ENCODE measurements at places on chromosomes 5 and 9.

- DNase-seq, result no peak
Measured at GRCh38 chr9:136640171-136641111, 22.3 kb upstream of the EGFL7 start.

GRCh38 chr9:84620338-84620737 is 49.2 kb upstream of the NTRK2 start:
- no peak for DNase-seq

DNA sequence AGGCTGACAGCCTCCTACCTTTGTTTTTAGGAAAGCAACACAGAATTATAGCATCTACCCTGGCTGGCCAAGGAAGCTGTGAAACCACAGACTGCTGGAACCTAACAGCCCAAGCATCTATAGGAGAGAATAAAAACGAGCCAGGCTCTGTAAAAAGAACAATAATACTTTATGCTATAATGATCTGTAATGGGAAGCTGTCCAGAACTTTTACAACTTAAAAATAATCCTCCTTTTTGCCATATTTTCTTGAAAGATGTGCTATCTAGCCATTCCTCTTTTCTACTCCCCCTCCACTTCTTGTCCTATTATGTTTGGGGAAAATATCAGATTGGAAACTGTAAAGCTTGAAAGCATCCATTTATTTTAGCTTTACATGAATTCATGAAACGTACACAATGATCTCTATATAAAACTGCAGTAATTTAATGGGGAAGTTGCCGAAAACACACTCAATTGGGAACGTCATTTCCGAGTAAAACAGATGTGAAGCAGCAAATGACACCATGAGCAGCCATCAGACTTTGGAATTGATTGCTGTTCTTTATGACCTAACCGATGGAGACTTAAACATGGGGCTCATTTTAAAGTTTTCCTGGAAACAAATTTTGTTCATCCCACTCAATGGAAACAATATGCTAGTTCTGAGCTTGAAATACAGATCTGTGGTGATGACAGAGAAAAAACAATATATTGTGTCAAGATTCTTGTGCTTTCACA is 450.3 kb upstream of the CLINT1 start:
- DNase-seq, result no peak

- no peak for DNase-seq
Measured at GRCh38 chr5:145780982-145781381, 54.2 kb downstream of the PRELID2 start.

DNA sequence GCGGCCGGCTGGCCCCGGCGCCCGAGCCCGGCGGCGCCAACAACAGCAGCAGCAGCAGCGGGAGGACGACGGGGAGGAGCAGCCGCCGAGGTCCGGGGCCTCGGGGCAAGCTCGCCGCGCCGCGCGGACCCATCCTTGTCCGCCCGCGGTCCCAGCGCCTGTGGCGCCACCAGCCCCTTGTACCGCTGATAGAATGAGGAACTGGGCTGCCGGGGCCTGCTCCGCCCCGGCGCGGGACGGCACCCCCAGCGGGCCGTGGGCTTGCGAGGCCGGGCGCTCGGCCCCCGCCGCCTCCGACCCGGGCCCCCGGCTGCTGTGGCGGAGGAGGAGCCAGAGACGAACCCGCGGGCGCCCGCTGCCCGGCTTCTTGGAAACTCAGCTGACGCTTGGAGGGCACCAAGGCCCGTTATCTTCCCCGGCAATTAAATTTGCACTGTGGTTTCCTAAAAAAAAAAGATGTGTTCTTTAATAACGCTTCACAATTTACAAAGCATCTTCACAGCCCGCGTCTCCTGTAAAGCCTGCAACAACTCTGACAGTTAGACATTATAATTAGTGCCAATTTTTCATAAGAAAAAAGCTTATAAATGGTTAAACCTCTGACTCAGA is at the start of gene ARSB:
Gene ARSB, minus strand, starts transcription at position 195 of the 609 bp plus-strand sequence. Its CDS starts 62 bp downstream, at position 133.
- DNase-seq, result no peak

GRCh38 chr5:1737790-1738405 is 61.7 kb downstream of the MRPL36 start:
- peak; percentile 20 for DNase-seq

GRCh38 chr9:136031741-136032730 is 63.1 kb downstream of the NACC2 start:
- no peak for DNase-seq

GRCh38 chr5:76723266-76723665 is 7.3 kb downstream of the F2R start:
- no peak for DNase-seq

DNA sequence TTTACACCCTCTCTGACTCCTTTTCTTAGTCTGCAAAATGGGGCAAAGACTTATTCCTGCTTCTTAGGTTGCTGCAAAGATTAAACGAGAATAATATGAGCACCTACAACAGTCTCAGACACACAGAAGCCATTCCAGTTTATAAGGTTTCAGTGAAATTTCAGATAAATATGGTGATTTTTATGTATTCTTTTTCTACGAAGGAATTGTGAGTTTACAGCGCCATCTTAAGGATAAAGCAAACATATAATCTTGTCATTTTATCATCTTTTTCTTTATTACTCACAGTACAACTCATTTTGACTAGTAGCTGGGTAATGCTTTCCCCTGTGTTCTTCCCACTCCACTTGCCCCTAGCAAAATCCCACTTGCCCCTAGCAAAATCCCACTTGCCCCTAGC is 29.2 kb upstream of the SMC5 start:
- peak; percentile 19 for DNase-seq

- peak; percentile 91 for DNase-seq
Measured at GRCh38 chr5:122129306-122129705, at the start of gene ZNF474. Gene ZNF474 (plus strand): TSS chr5:122129546. CDS start chr5:122151991, 22,445 bp downstream.

GRCh38 chr9:37343724-37344123 is 78.8 kb upstream of the GRHPR start:
- no peak for DNase-seq

DNA sequence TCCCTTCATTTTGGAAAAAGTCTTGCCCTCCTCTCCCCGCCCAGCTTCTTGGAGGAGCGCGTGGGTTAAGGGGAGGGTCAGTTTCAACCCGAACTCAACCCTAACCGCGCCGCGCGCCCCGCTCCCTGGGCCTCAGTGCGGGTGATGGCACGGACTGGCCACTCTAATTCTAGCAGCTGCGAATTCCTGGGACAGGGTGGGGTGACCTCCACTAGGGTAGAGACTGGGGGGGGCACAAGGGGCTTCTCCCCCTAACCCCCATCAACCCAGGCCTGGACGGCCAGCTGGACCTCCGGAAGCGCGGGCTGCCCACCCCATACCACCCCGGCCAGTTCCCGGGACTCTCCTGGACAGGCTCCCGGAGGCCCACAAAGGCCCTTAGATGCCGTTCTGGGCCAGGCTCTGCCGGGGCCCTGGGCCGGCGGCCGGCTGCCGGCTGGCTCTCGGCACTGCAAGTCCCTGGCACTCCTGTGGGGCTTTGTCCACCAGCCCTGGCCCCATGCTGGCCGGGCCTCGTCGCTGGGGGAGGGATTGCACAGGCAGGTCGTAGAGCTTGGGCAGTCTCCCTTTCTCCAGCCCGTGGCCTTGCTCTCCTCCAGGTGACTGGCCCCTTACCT is 7.2 kb upstream of the PSD2 start:
- no peak for DNase-seq

- DNase-seq, result no peak
Measured at GRCh38 chr5:16757989-16758501, 141.2 kb upstream of the RETREG1 start.

DNA sequence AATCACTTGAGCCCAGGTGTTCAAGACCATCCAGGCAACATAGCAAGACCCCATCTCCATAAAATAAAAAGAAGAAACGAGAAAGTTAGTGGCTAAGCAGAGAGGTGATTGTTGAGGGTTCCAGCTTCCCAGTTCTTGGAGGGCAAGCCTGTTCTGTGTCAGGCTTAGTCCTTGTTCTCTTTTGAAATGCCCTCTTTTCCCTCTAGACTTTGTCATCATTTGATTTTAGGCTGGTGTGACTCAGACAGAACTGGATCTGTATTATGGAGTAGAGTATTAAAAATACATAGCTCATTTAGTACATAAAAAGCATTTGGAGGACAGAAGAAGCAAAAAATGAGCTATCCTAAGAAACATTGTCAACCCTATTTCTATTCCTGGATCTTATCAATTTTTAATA is 159.4 kb downstream of the CD180 start:
- DNase-seq, result no peak

DNA sequence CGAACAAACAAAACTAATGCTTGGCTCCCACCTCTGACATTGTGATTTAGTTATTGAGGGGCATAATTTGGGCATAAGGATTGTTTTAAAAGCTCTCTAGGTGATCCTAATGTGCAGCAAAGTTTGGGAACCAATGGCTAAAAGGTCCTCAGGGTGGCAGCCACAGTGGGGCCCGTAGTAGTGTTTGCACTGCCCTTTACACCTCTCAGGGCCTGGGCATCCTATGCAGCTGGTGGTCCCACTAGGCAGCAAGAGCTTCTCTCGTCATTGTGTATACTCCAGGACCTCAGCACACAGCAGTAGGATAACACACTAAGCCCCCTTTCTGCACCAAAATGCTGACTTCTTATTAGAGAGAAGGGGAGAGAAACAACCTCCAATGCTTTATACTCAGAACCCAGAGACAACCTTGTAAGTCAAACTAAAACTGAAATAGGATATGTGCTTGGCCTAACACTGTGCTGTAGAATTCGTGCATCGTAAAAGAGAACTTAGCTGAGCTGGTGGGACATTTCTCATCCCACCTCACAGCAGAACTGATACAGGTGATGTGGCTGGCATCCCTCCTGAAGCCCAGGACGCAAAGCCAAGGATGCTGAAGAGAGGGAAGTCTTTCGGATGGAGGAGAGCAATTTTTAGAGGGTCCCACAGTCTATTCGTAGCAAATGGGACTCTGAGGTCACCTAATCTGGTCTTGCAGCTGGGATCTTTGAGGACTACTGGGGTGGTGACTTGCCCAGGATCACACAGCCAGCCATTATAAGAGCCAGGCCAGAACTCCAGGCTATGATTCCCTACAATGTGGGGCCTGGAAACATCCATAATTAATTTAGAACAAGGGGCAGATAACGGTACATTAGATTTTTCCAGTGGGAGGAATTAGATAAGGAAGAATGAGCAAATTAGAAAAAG is 1.2 kb downstream of the GLRX start:
- no peak for DNase-seq

- DNase-seq, result peak; percentile 48
Measured at GRCh38 chr5:45038366-45038987, 229.7 kb downstream of the MRPS30 start.

DNA sequence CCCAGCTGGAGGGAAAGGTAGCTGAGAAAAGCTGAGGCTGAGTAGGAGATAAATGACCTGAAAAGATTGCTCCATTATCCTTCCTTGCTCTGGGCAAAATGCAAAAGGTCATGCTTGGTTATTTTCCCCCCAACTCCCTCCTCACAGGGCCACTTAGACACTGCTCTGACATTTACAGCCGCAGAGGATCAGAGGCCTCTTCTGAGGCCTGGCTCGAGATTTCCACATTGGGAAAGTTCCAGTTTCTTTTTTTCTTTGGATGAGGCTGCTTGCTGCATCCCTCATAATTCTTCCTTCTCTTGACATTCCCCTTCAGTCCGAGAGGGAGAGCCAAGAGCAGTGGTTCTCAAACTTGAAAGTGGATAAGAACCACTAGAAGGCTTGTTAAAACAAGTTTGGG is 60.1 kb upstream of the HSPA9 start:
- DNase-seq, result no peak

DNA sequence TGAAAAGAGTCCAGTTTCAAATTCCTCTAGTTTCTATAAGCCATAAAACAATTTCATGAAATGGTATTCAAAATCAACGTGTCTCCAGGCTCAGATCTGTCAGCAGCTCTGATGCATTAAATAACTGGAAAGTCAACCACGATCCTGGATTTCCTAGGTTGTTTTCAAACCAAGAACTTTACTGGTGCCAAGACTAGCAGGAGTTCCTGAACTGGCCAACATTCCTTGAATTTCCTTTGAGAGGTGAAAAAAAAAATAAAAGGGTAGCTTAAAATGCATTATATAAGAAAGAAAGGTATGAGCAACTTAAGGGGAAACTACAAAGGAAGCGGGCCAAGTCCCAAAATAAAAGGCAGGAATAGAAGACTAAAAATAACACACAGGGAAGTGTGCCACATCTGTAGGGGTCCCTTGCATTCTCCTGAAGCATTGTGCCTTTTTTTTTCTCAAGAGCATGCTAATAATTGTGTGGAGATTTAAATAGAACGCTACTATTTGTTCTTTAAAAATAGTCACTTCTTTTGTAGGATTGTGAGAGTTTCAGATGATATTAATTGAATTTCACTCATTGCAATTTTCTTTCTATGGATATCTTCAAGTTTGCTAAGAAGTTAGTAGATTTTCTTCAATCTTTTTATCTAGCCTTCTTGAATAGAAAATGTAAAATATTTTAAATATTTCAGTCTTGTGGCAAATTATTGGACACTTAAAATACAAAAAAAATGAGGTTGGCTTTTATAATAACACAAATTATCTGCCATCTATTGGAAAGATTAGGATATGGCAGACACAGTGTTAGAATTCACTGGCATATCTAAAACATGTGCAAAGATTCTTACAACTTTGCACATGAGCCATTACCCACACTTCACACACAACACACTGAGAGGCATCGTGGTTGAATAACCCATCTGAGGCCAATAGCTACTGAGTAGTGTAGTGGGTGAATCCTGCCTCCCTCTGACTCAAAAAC is 15.3 kb downstream of the ESM1 start:
- DNase-seq, result peak; percentile 88

DNA sequence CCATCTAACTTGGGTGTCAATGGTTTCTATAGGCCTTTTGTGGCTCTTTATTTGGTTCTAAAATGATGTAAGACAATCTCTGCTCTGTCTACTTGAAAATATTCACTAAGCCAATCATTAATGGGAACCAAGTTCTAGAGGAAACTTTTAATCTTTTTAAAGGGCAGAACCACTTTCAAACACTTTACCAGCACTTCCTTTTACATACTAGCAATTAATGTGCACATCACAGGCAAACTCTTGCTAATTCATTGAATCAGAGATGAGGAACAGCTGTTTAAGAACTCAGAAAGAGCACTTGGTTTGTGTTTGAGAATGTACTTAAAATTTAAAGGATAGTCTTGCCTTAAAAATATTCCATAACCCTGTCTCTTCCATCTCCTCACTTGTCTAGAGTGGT is 83.4 kb downstream of the PAPPA start:
- no peak for DNase-seq

Data from endothelial cell of umbilical vein (primary cell).